Muscle of arm (tissue), 14 donors: ENCODE measurements at places on chromosomes 2 and 18. TPM values are rescaled to one million over a fixed set of nuclear protein-coding genes. Genes with fewer than 3 reads are reported as not detected.

The TUBA4B gene
- not detected for polyA plus RNA-seq

The CABLES1 gene
- 6.3 TPM for polyA plus RNA-seq

The FAM228B gene
- polyA plus RNA-seq: not detected

The GYPC gene
- polyA plus RNA-seq: 90.2 TPM

The KCNJ3 gene
- not detected for polyA plus RNA-seq

The SAP130 gene
- polyA plus RNA-seq: 14.8 TPM

The FAHD2A gene
- polyA plus RNA-seq: not detected

The SGPP2 gene
- polyA plus RNA-seq: 2.2 TPM

The UPP2 gene
- not detected for polyA plus RNA-seq

The CNGA3 gene
- 0.29 TPM for polyA plus RNA-seq

The CDH19 gene
- polyA plus RNA-seq: 3.8 TPM

The ELOA2 gene
- not detected for polyA plus RNA-seq

The ZEB2 gene
- 131 TPM for polyA plus RNA-seq

The ADRA2B gene
- 2.1 TPM for polyA plus RNA-seq

The HTR2B gene
- polyA plus RNA-seq: 0.11 TPM

The ALMS1 gene
- 18.1 TPM for polyA plus RNA-seq

The RETSAT gene
- polyA plus RNA-seq: 21.6 TPM

The CHMP1B gene
- polyA plus RNA-seq: 23.5 TPM

The FAM124B gene
- polyA plus RNA-seq: 5.7 TPM

The CCDC68 gene
- 0.28 TPM for polyA plus RNA-seq

The CNRIP1 gene
- polyA plus RNA-seq: 25.5 TPM

The TWIST2 gene
- 14.7 TPM for polyA plus RNA-seq

The SDC1 gene
- 29.6 TPM for polyA plus RNA-seq

The CAD gene
- polyA plus RNA-seq: 24.2 TPM
